ENCODE measurements at places on chromosomes 2 and 18.

GRCh38 chr2:24682304-24682703 is 110.9 kb downstream of the PTRHD1 start:
- DNase-seq, result no peak

- no peak for DNase-seq
These were observed 1135.6 kb upstream of the FAM98A start for GRCh38 chr2:34734662-34735061.

DNA sequence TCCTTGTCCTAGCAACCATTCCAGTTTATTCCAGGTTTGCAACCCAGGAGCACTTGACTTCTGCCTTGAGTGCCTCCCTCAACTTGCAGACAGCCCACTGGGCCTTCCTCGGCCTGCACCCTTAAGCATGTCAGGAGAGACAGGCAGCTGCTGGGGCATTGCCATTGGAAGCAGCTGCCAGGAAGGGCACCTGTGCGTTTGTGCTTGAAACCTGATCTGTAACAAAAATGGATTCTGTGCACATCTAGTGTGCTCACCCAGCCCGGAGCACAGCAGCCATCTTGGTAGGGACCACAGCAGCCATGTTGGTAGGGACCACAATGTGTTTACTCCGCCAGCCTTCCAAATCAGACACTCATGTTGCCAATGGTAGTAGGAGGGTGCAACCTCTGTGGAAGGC is 44.3 kb upstream of the GLI2 start:
- no peak for DNase-seq

DNA sequence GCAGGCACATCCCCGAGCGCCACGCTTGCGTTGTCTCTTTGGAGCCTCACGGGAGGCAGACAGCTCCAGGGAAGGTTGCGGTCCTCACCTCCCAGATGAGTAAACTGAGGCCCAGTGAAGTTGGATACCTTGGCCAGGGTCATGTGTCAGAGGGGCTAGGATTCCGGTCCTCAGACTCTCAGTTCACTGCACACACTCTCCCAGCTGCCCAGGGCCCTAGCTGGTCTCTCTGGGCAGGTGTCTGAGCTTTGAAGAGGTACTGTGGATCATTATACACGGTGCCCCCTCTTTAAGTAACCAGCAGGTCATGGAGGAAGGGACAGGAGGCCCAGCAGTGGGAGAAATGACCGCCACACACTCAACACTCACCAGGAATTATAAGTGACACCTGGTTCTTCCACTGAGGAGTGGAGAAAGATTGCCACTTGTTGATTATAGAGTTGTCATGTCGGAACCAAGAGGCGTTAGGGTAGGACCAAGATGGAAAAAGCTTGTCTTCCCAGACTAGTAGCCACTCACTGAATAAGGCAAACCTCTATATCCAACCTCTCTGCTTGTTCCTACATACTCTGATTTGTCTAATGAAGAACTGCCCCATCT is 588 bp downstream of the TMEM214 start:
- DNase-seq, result no peak

GRCh38 chr2:7812231-7812995 is 869.4 kb upstream of the ID2 start:
- DNase-seq, result no peak

GRCh38 chr2:165725421-165725820 is 68.6 kb downstream of the GALNT3 start:
- DNase-seq, result no peak

GRCh38 chr2:149715005-149715592 is 127.5 kb upstream of the MMADHC start:
- DNase-seq, result no peak

GRCh38 chr2:213764849-213765248 is 480.6 kb downstream of the SPAG16 start:
- DNase-seq, result no peak

- no peak for DNase-seq
These were observed 12.7 kb downstream of the ICOS start for GRCh38 chr2:203949228-203949627.

Data from GM12892 (cell line).